D341Med (cell line): ENCODE measurements at places on chromosomes 11 and 22.

- DNase-seq = no peak
Observed at GRCh38 chr22:46139895-46140350, 10.4 kb upstream of the PPARA start.

- no peak for DNase-seq
Observed at GRCh38 chr22:45298934-45299505, 10.7 kb upstream of the FAM118A start.

- no peak for DNase-seq
Observed at GRCh38 chr11:120067438-120068113, 70.3 kb downstream of the TRIM29 start.

GRCh38 chr11:44113018-44113417 is 17.5 kb downstream of the EXT2 start:
- DNase-seq = no peak

GRCh38 chr11:10351765-10352641 is 47.1 kb downstream of the ADM start:
- no peak for DNase-seq

- no peak for DNase-seq
Observed at GRCh38 chr11:121456816-121457431, 4.2 kb upstream of the SORL1-AS1 start.
